Stimulated activated CD8-positive, alpha-beta memory T cell treated with anti-CD3 and anti-CD28 coated beads, Interleukin-4, amount 100 ng/mL, for 24 hours (primary cell): ENCODE measurements at places on chromosomes 7 and 10.

GRCh38 chr7:51060536-51060935, 256.1 kb downstream of the COBL start:
- no peak for DNase-seq

DNA sequence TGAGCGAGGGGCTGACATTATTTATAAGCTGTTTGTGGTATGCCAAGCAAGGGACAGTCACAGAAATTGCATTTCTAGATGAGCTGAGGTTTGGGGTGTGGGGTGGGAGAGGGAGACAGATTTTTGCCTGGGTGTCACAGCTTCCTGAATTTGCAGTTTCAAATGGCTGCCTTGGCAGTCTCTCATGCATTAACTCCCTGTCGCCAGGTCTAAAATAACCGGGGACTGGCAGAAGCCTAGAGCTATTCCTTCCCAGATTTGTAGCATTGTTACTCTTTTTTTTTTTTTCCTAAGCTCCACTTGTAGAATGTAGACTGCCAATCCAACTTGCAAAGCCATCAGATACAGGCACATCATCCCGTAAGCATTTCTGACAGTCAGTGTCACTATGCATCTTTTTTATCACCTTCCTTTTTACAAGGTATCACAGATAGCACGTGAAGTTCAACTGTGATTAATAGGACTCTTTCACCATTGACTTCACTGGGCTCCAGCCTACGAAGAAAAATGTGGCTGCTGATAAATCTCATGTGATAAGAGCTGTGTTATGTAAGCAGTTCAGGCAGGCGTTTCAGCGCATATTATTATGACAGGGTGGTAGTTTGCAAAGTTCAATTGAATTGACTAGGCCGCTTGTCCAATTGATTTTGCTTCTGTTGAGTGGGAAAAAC, 130.7 kb upstream of the CELF2 start:
- no peak for DNase-seq

GRCh38 chr7:78083476-78084120, 285.0 kb downstream of the PHTF2 start:
- no peak for DNase-seq

DNA sequence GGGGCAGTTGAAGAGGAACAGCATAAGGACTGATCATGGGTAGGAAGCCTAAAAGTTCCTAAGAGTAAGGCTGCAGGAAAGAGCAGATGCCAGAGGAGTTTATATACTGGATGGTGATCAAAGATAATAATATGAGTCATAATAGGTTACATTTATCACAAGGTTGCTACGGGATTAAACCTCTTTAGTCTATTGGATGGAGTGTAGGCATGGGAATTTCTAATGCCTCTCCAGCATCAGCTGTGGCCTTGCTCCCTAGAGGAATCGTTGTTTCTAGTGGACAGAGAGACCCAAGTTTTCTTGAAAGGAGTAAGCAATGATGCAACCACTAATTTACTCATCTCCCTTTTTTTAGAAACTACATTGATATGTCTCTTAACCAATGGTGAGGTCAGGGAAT, 213.4 kb downstream of the GPR37 start:
- no peak for DNase-seq

DNA sequence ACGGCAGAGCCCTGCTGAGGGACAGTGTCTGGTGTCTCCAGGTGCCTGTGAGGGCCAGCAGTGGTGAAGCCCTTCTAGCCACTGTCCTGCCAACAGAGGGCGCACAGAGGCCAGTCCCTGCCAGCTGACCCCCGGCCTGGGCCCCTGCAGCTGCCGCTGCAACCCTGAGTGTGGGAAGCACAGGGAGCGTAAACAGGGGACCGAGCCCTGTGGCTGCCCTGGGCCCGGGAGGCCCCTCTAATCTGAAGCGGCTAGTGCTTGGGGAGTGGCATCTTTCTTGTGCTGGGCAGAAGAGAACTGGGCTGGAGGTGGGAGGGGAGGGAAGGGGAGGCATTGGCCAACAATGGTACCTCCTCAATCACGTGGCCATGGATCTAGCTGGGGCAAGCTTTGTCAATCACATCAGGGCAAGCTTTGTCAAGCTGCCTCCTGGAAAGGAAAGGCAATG, 34.6 kb downstream of the TRIM8 start:
- DNase-seq: no peak

DNA sequence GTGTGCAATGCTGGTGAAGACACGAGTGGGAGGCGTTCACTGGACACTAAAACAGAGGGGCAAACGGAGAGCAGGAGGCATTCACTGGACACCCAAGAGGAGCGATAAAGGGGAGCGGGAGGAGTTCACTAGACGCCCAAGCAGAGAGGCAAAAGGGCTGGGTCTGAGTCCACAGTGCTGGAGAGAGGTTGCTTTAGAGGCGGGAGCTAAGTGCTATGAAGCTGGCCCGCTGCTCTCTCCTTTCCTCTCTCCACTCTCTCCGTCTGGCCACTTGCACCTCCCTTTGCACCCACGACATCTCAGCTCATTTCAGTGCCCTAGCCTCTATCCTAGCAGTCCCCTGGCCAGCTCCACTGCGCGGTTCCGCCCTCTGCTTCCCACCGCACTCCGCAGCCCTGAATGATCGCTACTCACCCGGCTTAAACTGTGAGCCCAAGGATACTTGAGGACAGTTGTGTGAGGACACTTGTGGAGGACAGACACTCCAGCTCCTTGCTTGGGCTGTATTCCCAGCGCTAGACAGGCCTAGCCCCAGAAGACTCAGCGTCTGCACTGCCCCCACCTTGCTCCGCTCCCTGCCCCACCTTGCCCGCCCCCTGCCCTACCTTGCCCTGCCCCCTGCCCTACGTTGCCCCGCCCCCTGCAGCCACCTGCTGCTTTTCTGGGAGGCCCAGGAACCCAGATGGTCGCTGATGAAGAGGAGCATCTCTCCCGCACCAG, 78.8 kb upstream of the CPXM2 start:
- DNase-seq: no peak

GRCh38 chr10:69861251-69862240, 59.8 kb downstream of the COL13A1 start:
- no peak for DNase-seq

- DNase-seq: no peak
These were observed 196.3 kb upstream of the FOXP2 start for GRCh38 chr7:114218283-114218682.

GRCh38 chr7:150379441-150380379, 580 bp downstream of the ZNF775 start:
- no peak for DNase-seq

- DNase-seq: no peak
These were observed 1.3 kb downstream of the HOXA9 start for GRCh38 chr7:27164045-27164366.

DNA sequence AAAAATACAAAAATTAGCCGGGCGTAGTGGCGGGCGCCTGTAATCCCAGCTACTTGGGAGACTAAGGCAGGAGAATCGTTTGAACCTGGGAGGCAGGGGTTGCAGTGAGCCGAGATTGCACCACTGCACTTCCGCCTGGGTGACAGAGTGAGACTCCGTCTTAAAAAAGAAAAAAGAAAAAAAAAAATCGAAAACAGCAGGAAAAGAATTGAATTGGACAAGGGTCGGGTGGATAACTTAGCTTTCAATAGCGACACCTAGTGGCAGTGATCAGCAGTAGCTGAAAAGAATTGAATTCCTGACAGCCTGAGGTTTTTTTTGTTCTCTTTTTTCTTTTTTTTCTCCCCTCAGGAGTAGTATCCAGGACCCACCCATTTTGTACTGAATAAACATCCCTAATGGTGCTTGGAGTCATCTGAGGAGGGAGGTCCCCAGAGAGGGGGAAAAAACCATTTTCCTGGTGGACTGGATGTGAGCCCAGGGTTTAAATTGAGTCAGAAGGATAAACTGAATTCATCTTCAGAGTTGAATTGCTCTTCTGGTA, 55.1 kb downstream of the CYCS start:
- DNase-seq: no peak

- no peak for DNase-seq
These were observed 39.1 kb downstream of the GOT1 start for GRCh38 chr10:99391346-99391745.

- DNase-seq: no peak
These were observed 2.6 kb downstream of the CNPY4 start for GRCh38 chr7:100122067-100122466.

DNA sequence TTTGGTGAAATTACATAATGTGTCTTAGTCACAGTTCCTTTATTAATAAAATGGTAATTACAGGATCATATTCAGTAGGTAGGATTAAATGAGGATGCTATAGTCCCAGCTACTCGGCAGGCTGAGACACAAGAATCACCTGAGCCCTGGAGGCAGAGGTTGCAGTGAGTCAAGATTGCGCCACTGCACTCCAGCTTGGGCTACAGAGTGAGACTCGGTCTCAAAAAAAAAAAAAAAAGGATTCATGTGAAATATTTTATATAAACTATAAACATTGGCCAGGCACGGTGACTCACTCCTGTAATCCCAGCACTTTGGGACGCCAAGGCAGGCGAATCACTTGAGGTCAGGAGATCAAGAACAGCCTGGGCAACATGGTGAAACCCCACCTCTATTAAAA, 197.9 kb downstream of the IMMP2L start:
- DNase-seq: no peak

GRCh38 chr7:5827755-5828154, 46.3 kb upstream of the RNF216 start:
- no peak for DNase-seq

- DNase-seq: no peak
These were observed 13.2 kb downstream of the MLXIPL start for GRCh38 chr7:73611017-73611555.

GRCh38 chr7:150564006-150564405, 3.2 kb upstream of the GIMAP4 start:
- DNase-seq: no peak

DNA sequence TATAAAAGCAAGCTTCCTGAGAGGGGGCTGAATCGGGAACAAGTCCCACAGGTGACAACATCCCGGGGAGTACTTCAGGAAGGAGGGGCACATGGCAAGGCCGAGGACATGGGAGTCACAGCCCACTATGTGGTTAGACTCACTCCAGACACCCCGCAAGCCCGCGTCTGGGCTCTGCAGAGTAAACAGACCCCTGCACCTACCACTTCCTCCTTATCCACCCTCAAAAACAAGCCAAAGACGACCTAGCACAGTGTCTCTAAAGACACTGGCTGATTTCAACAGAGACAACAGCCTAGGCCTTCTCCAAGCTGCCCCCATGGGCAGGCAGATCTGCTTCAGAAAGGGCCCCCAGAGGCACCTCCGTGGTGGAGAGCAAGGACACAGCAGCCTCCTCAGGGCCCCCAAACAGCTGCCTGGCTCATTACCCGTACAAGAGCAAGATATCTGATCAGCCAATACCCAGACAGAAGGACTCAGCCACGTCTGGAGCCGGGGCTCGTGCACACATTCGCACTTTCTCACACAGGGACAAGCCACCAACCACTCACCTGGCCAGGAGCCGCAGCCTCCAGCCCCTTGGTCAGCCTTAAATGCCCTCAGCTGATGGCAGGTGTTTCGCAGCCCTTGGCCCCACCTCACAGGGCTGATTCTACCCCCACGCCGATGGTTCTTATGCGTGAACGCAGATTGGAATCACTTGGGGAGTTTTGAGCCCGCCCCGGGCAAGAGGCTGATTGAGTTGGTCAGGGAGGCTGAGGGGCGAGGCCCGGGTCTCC, 10.7 kb upstream of the KPNA7 start:
- DNase-seq: no peak

DNA sequence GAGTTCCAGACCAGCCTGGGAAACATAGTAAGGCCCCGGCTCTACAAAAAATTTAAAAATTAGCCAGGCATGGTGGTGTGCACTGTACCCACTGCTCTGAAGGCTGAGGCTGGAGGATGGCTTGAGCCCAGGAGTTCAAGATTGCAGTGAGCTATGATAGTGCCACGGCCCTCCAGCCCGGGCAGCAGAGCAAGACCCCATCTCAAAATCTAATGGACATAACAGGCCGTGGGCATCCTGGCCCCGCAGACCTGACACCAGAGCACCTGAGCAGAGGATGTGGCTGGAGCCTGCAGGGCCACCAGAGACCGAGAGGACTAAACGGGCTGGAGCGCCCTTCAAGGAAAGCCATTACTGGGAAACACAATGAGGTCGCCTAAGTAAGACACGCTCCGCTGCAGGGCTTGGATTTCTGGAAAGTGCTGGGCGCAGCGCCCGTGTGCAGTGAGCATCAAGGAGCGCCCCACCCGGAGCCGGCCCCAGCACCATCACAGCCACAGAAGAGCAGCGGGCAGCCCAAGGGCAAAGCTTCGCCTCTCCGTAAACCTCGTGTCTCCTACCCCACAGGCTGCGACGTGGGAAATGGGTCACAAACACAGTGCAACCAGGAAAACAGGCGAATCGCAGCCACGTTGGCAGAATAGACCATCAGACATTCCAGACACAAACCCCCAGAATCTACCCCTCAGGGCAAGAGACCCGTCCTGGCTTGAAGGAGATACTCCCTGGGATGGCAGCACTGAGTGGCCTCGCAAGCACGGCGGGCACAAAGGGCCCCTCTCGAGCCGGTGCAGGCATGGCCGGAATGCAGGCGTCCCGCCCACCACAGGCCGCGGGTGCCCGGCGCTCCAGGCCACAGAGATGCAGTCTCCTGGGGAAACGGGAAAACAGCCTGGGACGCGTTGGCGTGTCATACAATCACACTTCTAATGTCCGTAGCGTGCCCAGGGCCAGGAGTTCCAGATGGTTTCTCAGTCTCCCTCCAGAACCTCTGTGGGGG, 4.9 kb downstream of the RADIL start:
- DNase-seq: no peak

- DNase-seq: no peak
These were observed 11.7 kb upstream of the LFNG start for GRCh38 chr7:2507917-2508306.

- DNase-seq: no peak
These were observed 1.6 kb downstream of the TAC1 start for GRCh38 chr7:97733276-97734161.

DNA sequence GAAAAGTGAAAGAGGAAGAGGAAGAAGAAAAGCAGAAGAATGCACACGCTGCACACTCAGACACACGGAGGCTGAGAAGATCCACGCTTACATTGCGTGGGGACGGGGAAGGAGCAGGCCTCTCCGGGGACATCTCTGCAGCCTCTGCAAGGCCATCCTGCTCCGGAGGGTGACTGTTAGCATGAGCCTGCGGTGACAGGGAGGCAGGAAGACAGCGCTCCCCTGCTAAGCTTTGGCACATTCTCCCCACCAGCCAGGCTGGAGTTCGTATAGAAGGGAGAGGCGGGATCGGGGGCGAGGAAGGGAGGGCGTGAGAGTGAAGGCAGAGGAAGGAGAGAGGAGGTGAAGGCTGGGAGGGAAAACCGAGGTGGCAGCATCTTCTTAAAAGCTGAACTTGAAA, 366.0 kb upstream of the SHH start:
- no peak for DNase-seq

GRCh38 chr10:97713826-97714400, 383 bp downstream of the MARVELD1 start:
- DNase-seq: peak; percentile 26

DNA sequence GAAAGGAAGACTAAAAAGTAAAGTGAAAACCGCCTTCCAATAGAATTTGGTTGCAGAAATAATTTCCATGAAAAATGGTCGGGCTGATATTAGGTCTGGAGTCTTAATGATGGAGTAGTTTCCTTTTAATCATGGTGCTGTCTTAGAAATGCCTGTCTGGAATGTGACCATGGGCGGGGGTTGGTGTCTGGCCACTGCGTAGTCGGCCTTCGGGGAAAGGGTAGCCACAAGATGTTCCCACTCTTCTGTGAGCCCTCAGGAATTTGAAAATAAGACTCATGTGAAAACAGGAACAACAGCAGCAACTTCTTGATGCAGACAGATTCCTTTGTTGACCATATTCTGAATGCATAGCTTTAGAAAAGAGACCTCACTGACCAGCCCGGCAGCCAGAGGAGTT, 176.8 kb downstream of the KIAA1217 start:
- no peak for DNase-seq

- no peak for DNase-seq
These were observed 573.9 kb downstream of the GATA3 start for GRCh38 chr10:8628351-8628750.

- DNase-seq: no peak
These were observed 48.1 kb downstream of the ATRNL1 start for GRCh38 chr10:115141254-115141653.
